GM23338 (cell line): ENCODE measurements at places on chromosomes 3 and 15.

- no peak for DNase-seq
Observed at GRCh38 chr3:64900156-64900555, 212.4 kb upstream of the ADAMTS9 start.

DNA sequence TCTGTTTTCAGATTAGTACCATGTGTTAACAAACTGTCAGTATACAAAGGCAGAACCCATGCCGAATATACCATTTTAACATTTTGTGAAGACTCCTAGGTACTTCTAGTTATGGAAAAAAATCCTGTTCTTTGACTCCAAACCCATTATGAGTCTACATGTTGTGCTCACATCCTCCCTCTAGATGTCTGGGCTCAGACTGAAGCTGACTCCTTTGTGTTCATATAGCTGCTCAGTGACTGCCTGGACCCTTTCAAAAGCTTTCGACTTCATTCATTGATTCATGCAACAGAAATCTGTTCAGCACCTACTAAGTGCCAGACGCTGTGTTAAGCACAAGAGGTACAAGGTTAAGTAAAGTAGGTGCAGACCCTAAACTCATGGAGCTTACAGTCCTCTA, 60.5 kb downstream of the MEGF11 start:
- DNase-seq: no peak

DNA sequence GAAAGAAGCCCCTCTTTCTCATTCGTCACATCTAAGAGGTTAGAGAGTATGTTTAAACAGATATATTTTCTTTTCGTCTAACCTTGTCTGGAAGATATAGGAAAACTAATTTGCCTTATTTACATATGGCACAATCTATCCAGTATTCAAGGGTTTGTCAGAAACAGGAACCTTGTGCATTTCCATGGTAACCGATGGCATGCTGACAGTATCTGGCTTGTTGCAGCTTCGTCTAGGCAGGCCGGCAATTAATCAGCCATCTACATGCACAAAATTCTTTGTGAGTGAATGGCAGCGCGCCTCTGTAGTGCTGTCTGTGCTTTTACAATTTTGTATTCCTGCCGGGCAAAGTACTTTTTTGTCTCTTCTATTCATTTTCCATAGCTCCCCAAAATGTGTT, 294.0 kb upstream of the SOX2 start:
- peak; percentile 28 for DNase-seq

GRCh38 chr3:48435774-48436476, 4.0 kb downstream of the CCDC51 start:
- peak; percentile 96 for DNase-seq

DNA sequence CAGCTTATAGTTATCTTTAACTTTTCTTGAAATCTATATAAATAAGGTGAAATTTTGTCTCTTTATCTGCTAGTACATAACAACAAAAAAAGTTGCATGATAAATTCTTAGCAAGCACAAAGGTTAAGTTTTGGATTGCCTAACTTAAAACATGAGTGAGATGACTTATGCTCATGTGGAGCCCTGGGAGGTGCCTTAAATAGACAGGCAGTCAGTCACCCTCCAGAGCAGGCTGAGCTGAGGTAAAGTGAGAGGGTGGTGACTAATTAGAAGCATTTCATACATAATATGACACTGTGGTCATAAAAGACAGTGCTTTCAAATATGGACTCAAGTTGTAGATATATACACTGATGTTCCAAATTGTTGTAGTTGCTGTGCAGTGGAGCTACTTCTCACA, 14.6 kb upstream of the MME start:
- DNase-seq: no peak
